K562 (cell line): ENCODE measurements at places on chromosomes 5 and 9. TPM values are rescaled to one million over a fixed set of nuclear protein-coding genes. Genes with fewer than 3 reads are reported as not detected.

C6 gene
- total RNA-seq = 0.09 and 0.51 TPM in 2 replicates

ISL1 gene
- not detected in 2 replicates for total RNA-seq

IL13 gene
- total RNA-seq = not detected in 2 replicates

LCN9 gene
- not detected in 2 replicates for total RNA-seq

SEPTIN8 gene
- 131 and 137 TPM in 2 replicates for total RNA-seq

HAUS6 gene
- 22.5 and 23.1 TPM in 2 replicates for total RNA-seq

CLINT1 gene
- 70.4 and 73.2 TPM in 2 replicates for total RNA-seq

GNA14 gene
- 0.11 TPM in 1 of 2 replicates, not detected in the other for total RNA-seq

CKMT2 gene
- not detected in 2 replicates for total RNA-seq

THBS4 gene
- not detected in 2 replicates for total RNA-seq

NEK6 gene
- total RNA-seq = 19.0 and 19.7 TPM in 2 replicates

ANXA2R gene
- total RNA-seq = 3.9 and 4.3 TPM in 2 replicates

RASGEF1C gene
- 0.31 and 0.35 TPM in 2 replicates for total RNA-seq

FOXI1 gene
- not detected in 2 replicates for total RNA-seq

ADAMTS12 gene
- total RNA-seq = 0.11 TPM in 1 of 2 replicates, not detected in the other

ADAMTSL2 gene
- total RNA-seq = 0.04 TPM in 1 of 2 replicates, not detected in the other

SAXO1 gene
- total RNA-seq = not detected in 2 replicates

C5orf52 gene
- total RNA-seq = not detected in 2 replicates

TRPM6 gene
- 0.11 and 0.13 TPM in 2 replicates for total RNA-seq

ABLIM3 gene
- total RNA-seq = 0.34 and 0.38 TPM in 2 replicates

SOX30 gene
- total RNA-seq = not detected in 2 replicates

RAPGEF6 gene
- total RNA-seq = 16.8 and 17.7 TPM in 2 replicates

ECSCR gene
- not detected in 2 replicates for total RNA-seq
